Activated T-cell treated with anti-CD3 and anti-CD28 coated beads, Interleukin-2, amount 50 U/mL, for 72 hours (primary cell): ENCODE measurements at places on chromosomes 3 and 15.

DNA sequence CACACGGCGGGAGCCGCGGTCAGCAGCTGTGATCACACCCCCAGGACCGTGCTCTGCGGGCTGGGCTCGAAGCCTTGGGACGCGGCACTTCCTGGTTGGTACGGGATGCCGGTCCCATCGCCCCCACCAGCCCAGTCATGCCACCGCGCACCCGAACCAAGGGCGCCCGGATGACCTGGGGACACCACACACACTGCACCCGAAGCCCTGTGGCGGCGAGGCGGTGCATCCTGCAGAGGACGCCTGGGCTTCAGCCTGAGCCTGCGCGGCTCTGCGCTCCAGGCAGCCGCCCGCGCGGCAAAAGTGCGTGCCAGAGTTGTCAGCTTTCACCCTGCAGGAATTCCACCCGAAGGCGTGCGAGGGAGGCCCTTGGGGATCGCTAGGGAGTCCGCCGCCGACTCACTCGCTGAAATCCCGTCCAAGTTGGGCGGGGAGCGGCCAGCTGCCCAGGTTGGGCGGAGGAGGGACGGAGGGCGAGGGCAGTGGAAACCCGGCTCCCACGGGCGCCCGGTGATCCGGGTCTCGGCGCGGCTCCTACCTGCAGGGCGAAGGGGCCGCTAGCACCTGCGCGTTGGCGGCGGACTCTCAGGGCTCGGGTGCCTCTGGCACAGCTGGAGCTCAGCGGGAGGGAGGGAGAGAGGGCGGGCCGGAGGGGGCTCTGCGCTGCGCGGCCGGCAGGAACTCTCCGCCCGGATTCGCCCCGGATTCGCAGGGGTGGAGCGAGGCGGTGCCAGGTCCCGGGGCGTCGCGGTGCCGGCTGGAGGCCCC is at the start of gene PLD1:
TSS of gene PLD1 (minus strand) at position 623 of the 768 bp plus-strand sequence. CDS start 72,432 bp downstream, outside the sequence.
- peak; percentile 67 for DNase-seq

DNA sequence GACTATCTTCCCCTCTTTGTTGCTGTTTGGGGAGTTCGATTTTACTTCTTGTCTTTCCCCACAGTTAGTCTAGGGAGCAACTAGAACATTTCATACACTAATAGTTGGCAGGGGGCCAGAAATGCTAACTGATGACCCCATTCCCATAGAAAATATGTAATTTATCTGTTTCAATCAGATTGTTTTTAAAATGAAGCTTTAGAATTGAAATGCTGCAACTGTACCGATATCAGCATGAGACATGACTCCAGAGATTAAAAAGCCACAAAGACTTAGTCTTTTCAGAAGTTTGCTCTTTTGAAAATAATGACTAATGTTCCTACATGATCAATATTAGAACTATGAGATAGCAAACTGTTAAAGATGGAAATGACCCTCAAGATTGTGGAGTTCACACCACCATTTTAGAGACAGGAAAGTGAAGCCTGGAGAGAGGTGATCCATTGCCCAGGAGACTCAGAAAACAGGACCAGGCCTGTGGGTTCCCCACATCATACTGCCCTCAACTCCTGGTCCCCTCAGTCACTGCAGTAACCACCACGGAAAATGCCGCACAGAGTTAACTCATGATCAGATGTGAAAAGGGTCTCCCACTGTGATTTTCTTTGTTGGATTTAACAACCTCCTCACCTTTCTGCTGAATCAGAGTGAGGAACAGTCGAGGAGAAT is 130.3 kb downstream of the CHDH start:
- no peak for DNase-seq

GRCh38 chr3:41103200-41103599 is 96.1 kb upstream of the CTNNB1 start:
- DNase-seq: no peak

DNA sequence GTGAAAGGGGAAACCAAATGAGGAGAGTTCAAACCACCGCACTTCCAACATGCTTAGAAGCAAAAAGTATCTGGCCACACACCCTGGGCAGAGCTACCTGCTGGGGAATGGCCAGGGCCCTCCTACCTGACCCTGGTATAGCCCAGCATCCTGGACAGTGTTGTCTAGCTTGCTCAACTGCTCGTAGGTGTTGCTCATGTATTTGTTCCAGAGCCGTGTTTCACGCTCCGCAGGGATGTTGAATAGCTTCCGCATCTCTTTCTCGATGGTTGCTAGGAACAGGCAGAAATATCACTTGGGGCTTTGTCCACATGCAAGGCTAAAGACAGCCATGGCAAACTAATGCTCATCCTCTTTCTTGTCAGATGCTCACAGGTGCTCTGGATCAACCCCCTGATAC is 15.1 kb downstream of the USP4 start:
- DNase-seq: no peak

- no peak for DNase-seq
Observed at GRCh38 chr3:81443958-81444357, 317.5 kb downstream of the GBE1 start.

DNA sequence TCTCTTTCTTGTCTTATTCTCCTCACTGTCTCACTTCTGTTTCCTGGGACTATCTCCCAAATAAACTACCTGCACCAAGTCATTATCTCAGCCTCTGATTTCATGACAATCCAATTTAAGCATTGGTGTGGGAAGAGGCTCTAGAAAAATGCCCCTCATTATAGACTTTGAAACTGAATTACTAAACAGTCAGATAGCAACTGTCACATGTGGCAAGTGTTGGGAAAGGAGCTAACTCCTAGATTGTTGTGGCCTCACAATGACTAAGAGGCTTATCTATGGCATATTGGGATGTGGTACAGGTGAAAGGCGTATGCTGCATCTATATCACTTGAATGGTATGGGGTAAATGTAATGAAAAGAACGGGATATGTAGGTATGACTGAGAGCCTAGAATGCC is 103.5 kb upstream of the CCDC54 start:
- DNase-seq: no peak

DNA sequence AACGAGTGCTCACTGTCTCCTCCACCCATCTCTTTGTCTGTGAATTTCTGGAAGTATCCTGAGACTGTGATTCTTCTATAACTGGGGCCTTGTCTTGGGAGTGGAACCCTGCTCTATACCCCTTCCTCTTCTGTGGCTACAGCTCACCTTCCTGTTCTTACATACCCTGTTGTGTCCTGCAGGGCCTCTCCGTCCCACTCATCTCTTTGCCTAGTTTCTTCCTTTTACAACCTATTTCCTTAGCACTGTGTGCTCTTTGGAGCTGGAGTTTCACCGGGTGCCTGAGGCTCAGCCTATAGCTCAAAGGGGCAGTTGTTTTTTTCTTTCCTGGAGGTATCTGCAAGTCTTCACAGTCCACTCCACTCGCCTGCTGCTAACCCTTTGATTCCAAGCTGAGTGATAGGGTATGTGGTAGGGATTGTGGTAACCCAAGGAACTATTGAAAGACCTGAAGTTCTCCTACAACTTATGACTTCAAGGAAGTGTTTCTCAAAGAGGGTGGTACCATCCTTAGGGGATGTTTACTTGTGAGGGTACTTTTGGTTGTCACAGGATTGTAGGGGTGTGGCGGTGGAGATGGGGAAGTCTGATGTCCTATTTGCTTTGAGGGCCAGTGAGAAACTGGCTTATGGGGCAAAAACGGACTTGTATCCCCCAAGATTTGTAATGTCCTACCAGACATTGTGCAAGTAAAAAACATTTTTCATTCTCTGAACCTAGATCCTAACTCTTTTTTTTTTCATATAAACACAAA is 66.6 kb upstream of the ARL8B start:
- no peak for DNase-seq

GRCh38 chr3:41572092-41572491 is 372.8 kb downstream of the CTNNB1 start:
- no peak for DNase-seq

GRCh38 chr3:61956236-61956635 is 394.9 kb downstream of the PTPRG start:
- no peak for DNase-seq

- DNase-seq: peak; percentile 34
Observed at GRCh38 chr3:186826410-186826975, 16.0 kb upstream of the ADIPOQ start.

DNA sequence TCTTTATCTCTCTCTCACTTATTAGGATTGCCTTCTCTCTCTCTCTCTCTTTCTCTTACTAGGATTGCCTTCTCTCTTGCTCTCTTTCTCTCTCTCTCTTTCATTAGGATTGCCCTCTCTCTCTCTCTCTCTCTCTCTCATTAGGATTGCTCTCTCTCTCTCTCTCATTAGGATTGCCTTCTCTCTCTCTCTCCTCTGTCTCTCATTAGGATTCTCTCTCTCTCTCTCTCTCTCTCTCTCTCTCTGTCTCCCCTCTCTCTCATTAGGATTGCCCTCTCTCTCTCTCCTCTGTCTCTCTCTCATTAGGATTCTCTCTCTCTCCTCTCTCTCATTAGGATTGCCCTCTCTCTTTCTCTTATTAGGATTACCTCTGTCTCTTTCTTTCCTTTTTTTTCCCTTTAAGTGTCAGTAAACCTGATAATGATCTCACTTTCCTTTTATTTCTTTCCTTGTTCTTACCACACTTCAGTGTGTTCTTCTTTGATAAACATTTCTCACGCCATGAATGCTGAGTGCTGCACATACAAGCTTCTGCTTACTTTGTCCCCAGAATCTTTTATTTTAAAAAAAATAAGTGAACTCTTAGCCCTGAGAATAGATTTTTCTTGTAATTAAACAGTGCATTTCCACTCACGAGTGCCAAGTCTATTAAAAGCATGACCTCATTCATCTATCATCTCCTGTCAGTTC is 243.4 kb upstream of the TBC1D5 start:
- DNase-seq: no peak

- DNase-seq: no peak
Observed at GRCh38 chr3:61699622-61700021, 138.3 kb downstream of the PTPRG start.

- DNase-seq: no peak
Observed at GRCh38 chr15:87747087-87747486, 509.5 kb downstream of the NTRK3 start.

- DNase-seq: no peak
Observed at GRCh38 chr3:4351872-4352271, 48.7 kb downstream of the SETMAR start.

DNA sequence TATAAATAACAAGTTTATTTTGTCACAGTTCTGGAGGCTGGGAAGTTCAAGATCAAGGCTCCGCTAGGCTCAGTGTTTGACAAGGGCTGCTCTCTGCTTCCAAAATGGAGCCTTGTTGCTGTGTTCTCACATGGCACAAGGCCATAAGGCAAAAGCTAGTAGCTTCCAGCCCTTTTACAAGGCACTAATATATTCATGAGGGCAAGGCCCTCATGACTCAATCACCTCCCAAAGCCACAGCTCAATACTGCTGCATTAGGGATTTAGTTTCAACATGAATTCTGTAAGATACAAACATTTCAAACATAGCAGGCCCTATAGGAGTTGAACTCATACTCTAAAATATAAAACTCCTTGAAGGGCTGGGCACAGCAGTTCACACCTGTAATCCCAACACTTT is 30.2 kb downstream of the ZBTB11 start:
- DNase-seq: no peak

GRCh38 chr15:36183201-36183600 is 396.2 kb upstream of the CDIN1 start:
- DNase-seq: no peak

- DNase-seq: no peak
Observed at GRCh38 chr3:167780214-167780883, 44.8 kb downstream of the SERPINI1 start.

- DNase-seq: no peak
Observed at GRCh38 chr15:70023769-70024491, 73.8 kb downstream of the TLE3 start.

DNA sequence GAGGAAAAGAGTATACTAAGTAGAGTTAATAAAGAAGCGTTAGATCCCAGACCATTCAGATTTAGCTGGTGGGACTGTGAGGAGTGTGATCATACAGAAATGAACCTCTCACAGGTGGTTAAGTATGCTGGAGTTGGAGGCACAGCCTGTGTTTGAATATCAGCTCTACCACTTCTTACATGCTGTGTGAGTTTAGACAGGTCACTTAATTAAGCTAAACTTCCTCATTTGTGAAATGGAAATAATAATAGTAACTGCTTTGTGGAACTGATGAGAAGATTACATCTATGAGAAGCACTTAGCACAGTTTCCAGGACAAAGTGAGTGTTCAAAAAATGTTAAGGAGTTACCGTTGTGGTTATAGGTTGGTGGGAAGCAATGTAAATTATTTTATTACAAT is 8.4 kb downstream of the ACP3 start:
- DNase-seq: no peak

GRCh38 chr15:48719668-48720067 is 74.2 kb upstream of the FBN1 start:
- no peak for DNase-seq

GRCh38 chr3:170096342-170096741 is 58.5 kb downstream of the GPR160 start:
- no peak for DNase-seq

GRCh38 chr15:61518191-61518950 is 289.3 kb upstream of the RORA start:
- DNase-seq: no peak

GRCh38 chr3:177835917-177836316 is 638.6 kb upstream of the TBL1XR1 start:
- no peak for DNase-seq

DNA sequence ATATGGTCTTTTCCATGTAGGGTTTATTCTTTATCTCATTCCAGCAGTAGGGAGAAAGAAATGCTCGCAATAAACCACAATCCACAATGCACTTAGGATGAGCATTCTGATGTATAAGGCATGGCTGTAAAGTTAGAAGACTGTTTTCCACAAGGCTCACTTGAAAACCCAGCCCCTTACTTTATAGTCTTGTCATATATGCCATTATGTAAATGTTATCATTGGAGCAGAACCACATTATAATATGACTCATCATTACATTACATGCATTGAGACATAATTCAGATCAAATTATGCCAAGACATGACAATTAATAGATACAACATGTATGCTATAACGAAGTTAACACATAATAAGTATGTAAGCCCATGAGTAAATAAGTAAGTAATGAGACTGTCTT is 348.1 kb downstream of the LSAMP start:
- no peak for DNase-seq

GRCh38 chr15:100168787-100169186 is 173.0 kb downstream of the ADAMTS17 start:
- no peak for DNase-seq
